ENCODE measurements at places on chromosomes 13 and 19.

DNA sequence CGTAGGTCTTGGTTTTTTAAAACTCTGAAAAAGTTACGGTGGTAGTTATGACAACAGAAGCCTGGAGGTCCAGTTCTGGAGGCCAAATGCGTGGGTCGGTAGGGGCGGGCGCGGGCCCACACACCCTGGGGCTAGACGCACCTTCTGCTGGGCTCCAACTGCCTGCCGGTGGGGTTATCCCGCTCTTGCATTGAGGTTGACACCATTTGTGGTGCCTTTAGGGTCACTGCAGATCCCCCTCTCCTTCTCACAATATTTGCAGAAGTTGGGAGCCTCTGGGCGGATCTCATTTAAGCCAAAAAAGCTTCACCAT, 81.6 kb downstream of the CHST8 start:
- no peak for DNase-seq

DNA sequence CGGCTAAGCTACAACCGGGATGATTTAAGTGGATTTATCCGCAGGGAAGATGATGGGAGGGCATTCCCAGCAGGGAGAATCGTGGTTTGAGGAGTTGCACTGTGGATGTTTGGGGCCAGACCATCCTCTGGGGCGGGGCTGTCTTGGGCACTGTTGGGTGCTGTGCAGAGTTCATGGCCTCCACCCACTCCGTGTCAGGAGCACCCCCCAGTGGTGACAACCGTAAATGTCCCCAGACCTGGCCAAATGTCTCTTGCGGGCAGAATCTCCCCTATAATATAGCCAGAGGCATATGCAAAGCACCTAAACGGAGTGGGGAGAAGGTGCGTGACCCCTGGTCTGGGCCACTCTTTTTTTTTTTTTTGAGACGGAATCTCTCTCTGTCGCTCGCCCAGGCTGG, 40.2 kb downstream of the SMIM24 start:
- peak; percentile 67 for DNase-seq

DNA sequence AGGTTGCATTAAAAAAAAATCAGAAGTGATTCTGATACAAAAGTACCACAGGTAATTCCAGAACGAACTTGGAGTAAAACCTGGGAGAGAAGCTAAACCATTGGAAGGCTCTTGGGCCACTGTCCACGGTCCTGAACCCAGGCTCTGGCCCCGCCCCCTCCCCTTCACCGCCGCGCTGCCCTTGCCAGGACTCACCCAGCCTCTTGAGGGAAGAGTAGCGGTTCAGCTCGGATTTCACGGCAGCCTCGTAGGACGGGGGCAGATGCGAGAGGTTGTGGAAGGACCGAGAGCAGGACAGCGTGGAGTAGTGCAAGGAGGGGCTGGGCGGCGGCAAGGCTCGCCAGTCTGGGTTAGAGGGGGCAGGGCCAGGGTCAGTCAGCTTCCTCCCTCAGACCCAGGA, 5.7 kb downstream of the SHISA7 start:
- no peak for DNase-seq

DNA sequence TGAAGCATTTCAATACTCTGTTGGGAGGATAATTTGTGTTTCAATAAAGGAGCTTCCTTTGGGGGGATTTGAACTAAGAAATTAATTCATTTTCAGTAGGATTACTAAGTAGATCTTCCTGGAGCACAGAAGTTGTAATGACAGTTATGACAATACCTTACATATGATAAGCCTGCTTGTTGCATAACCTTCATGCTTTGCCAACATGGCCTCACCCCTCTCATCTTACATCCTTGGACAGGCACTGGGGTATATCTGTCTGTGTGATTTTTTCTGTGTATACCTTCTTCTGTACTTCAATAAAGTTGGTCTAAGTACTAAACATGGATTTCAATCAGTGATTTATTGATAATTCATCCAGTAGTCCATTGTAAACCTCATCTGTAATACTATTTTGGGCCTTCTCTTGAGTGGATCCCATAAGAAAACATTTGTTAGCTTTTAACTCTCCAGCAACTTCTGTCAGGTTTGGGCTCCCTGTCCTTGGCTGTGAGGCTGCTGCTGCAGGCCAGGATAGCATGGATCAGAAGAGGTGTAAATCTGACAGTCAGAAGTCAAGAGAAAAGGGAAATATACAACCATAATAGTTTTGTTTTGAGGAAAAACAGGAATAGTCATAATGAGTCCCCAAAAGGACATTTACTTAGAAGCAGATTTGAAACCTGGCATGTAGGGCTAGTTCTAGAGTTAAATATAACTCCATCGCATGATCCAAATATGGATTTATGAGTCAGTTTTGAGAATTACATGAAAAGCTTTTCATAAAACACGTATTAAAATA, 422.2 kb downstream of the KLF5 start:
- DNase-seq = no peak

GRCh38 chr13:112968380-112968909, 569 bp upstream of the MCF2L start:
- DNase-seq = peak; percentile 29

DNA sequence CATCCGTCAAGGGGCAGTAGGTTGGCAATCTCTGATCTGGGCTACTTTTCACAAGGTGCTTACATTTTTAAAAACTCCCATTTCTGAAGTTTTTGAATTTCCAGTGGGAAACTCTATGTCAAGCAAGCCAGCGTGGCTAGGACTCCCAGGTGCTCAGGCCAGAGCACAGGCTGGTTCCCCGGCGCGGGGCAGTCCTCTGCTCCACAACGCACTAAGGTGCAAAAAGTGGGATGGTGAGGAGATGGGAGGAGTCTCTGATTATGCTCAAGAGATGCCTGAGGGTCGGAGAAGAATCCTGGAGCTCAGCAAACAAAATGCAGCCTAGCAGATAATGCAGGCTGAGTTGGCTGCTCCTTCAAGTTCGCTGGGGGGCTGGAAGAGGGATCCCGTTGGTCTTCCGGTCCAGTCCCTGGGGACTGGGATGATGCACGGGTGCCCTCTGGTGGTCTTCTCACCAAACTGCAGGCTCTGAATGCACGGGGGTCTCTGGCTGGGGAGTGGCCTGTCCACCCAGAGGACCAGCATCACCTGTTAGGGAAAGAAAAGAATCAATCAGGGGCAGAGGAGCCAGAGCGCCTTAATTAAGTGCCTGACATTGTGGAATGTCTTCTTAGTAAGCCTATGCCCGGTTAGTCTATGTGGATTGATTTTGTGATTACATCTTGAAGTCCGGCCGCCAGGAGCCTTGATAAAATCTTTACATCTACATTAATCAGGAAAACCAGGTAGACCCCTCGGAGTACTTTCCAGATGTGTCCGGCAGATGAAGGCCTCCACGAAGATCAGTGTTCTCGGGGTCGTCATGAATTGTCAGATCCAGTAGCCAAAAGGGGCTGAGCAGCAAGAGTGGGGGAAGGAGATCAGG, 244.4 kb upstream of the MAB21L1 start:
- peak; percentile 15 for DNase-seq

GRCh38 chr19:50332244-50333038, 3.3 kb upstream of the KCNC3 start:
- DNase-seq = no peak

DNA sequence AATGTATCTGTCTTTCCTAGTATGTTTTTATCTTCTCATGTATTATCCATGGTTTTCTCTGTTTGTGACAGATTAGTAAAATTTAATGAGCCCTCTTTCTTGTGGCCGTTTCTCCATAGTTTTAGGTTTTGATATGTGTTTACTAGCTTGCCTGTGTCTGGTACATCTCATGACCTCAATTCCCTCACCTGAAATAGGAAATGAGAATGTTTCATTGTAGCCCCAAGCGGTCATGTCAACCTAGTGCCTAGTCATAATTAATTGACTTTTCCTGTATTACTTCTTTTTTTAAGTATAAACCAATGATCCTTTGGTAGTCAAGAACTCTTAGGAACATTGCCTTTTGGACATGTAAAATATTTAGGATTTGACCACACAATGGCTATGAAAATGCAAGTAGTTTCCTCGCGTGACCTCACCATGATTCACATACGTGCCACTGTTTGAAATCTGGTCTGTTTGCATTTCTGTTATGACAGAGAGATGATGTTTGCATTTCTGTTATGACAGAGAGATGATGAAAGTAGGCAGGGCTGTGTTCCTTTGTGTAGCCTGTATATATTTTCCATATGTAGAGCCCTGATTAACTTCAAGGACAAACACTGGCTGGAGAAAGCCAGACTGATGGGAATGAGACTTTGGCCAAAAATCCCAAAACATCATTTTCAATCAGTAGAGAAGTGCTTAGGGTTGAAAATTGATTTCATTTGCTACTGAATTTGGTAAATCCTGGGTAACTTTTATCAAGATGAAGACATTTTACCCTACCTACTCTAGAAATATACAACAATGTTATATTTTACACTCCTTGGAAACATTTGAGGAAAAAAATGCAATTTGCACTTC, 104.8 kb downstream of the TNFRSF19 start:
- no peak for DNase-seq

DNA sequence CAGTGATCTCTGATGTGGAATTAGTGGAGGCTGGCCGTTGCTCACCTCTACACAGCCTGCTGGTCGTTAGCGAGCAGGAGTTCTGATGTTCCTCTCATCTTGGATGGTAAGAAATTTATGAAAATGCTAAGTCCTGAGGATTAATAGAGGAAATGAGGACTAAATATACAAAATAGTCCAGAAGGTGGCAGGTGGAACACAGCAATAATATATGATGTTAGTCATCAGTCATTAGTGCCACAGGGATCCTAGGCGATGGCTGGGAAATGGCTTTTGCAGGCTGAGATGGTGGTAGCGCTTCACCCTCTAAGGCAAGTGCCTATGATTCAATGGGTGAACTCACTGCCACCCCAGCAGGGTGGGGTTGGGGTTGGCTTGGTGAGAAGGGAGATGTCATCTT, 338.6 kb upstream of the TMTC4 start:
- DNase-seq = no peak

DNA sequence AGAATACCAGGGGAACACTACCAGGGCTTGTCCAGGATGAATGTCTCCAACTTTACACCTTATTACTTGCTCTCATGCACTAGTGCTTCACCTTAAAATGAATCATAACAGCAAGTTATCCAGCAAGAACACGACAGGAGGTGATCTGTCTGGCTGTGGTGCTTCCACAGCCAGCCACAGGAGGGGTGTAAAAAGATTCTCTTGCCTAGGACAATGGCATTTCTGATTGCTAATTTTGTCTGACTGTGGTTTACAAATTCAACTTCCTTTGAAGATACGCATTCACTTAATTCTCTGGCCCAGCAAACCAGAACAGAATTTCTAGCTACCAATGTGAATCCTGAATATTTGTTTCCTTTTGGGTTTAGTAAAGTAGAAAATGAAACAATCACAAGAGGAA, 23.1 kb upstream of the COG3 start:
- peak; percentile 13 for DNase-seq

DNA sequence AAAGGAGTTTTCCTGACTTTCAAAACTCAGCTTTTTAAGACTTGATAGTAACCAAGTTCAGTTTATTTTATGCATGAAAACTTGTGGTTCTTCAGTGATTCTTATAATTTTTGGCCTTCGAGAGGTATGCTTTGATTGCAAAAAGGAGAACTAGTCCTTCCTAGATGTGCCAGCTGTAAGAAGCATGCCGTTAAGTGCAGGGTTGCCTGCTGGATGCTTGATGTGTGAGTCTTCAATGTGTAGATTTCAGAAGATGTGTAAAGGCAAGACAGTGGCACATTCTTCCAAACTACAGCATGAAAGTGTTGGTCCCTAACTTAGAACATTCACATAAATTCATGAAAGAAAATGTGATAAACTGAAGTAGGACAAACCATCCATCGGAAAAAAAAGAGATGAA, 532.5 kb downstream of the DCT start:
- no peak for DNase-seq

GRCh38 chr13:32503727-32504126, 34.9 kb downstream of the N4BP2L2 start:
- DNase-seq = no peak

DNA sequence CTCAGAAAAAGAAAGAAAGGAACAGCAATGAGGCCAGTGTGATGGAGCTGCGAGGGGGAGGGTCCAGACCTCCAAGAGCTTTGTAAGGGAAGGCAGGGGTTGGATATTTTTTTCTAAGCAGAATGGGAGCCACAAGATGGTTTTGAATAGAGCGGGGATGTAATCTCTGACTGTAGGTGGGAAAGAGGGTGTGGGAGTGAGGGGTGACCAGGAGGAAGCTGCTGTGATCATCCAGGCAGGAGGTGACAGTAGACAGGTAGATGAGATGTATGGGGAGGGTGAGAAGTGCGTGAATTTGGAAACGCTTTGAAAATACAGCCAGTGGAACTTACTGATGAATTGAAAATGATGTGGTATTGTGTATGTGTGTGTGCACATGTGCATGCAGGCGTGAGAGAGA, 7.4 kb downstream of the IFNL2 start:
- no peak for DNase-seq

GRCh38 chr19:2550431-2551171, 74.7 kb downstream of the GADD45B start:
- no peak for DNase-seq

- no peak for DNase-seq
Observed at GRCh38 chr19:50994129-50994528, 7.3 kb downstream of the KLK8 start.

- DNase-seq = no peak
Observed at GRCh38 chr13:22108979-22109378, 438.1 kb downstream of the FGF9 start.

DNA sequence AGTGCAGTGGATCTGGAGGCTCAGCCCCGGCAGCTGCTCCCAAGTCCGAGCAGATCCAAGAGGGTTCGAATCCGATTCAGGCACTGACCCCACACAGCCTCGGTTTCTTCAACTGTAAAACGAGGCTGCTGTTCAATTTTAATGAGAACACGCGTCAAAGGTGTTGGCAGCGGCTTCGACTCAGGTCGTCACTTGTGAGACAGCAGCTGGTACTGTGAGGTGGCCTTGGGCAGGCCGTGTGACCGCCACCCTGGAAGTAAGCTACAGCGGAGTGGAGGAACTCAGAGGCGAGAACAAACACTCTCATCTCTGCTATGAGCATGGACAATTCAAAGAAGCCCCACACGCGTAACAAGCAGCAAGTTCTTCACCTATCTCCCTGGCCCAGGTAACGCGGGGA, 9.7 kb downstream of the MAP2K2 start:
- DNase-seq = no peak

- no peak for DNase-seq
Observed at GRCh38 chr13:33034882-33035520, 18.8 kb downstream of the KL start.

GRCh38 chr19:17881701-17882100, 10.0 kb downstream of the SLC5A5 start:
- no peak for DNase-seq

DNA sequence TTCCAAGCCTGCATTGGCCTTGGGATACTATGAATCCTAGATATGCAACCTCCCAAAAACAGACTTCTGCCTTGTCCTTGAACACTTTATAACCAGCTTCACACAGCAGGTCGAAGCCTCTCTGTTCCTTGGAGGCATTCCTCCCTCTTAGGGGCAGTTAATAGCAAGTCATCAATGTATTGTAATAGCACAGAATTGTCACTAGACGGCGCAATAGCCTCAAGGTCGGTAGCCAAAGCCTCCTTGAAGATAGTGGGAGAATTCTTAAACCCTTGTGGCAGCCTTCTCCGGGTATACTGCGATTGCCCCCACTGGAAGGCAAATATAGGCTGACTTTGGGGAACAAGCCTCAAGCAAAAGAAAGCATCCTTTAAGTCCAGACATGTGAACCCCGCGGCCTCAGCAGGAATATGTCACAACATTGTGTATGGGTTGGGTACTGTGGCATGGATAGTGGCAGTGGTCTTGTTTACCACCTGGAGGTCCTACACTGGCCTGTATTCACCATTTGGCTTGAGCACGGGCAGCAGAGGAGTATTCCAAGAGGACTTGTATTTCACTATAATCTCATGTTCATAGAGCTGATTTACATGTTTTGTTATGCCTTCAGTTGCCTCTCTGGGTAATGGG, 61.1 kb downstream of the ZNF431 start:
- DNase-seq = peak; percentile 62

- DNase-seq = no peak
Observed at GRCh38 chr19:58509731-58510083, 2.1 kb downstream of the SLC27A5 start.

Data from CD4-positive, alpha-beta T cell treated with Interleukin-17A for 1 hour (primary cell).